ENCODE measurements at places on chromosomes 5 and 9.

GRCh38 chr9:79559495-79560181, 12.1 kb upstream of the TLE4 start:
- DNase-seq: no peak

DNA sequence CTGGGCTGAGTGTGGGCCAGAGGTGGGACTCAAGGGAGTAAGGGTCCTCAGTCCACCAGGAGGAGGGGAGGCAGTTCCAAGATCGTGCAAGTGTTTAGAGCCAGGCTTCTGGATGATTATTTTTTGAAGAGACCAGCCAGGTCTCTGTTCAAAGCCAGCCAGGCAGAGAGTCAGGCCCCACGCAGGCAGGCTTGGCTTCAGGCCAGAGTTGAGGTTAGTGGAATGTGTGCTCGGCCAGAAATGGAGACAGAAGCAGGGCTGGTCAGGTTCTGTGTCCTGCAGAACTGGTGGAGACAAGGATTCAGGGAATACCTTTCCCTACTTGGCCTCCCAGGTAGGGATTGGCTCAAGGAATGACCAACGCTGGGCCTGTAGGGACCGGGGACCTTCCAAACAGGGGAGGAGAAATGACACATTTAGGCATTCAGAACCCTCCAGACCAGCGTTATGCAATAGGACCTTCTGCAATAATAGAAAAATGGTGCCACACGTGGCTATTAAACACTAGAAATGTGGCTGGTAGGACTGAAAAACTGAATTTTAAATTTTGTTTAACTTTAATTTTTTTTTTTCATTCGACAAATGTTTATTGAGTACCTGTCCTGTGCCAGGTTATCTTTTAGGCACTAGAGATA, 106.2 kb downstream of the CMYA5 start:
- DNase-seq: no peak

- DNase-seq: no peak
Observed at GRCh38 chr9:81108391-81108790, 581.0 kb downstream of the TLE1 start.

DNA sequence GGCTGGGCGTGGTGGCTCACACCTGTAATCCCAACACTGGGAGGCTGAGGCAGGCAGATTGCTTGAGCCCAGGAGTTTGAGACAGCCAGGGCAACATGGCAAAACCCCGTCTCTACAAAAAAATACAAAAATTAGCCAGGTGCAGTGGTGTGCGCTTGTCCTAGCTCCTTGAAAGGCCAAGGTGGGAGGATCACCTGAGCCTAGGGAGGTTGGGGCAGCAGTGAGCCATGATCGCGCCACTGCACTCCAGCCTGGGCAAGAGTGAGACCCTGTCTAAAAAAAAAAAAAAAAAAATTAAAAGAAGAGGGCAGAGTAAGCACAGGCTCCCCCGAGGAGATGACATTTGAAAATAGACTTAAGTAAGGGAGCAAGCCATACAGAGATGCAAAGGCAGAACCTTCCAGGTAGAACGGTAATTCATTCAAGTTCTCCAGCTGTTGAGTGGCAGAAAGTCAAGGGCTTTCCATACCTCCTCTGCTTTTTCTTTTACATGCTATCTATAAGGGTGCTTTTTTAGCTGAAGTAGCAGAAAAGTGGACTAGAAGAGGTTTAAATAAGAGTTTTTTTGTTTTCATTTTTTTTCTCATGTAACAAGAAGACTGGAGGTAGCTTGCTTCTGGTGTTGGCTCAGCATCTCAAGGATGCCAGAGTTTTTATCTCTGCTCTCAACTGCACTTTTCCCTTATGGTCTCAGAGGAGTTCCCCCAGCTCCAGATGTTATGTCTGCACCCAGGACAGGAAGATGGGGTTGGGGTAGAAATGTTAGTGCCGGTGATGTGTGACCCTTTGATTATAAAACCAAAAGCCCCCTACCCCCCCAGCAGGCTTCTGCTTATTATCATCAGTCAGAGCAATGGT, 40.8 kb downstream of the ERGIC1 start:
- no peak for DNase-seq

GRCh38 chr5:7364226-7364875, 31.6 kb upstream of the ADCY2 start:
- no peak for DNase-seq

GRCh38 chr9:14251154-14252071, 62.5 kb downstream of the NFIB start:
- DNase-seq: no peak

- no peak for DNase-seq
Observed at GRCh38 chr5:127299678-127300077, 9.1 kb downstream of the MEGF10 start.

DNA sequence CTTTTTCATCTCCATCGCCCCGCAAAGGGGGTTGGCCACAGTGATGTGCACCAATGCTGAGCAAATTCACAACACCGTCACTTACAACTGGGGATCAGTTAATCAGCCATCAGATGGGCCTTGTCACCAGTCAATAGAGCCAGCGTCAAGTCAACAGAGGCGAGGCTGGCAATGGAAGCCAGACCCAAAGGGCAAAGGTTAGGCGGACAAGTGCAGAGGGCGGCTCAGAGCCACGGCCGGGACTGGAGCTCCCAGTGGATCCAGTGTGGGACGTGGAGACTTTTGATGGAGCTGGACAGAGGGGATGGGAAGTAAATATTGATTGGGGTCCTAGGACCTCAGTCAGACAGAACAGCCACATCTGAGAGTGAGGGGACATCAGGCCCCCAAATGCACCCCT, 45.7 kb downstream of the DUSP1 start:
- no peak for DNase-seq

DNA sequence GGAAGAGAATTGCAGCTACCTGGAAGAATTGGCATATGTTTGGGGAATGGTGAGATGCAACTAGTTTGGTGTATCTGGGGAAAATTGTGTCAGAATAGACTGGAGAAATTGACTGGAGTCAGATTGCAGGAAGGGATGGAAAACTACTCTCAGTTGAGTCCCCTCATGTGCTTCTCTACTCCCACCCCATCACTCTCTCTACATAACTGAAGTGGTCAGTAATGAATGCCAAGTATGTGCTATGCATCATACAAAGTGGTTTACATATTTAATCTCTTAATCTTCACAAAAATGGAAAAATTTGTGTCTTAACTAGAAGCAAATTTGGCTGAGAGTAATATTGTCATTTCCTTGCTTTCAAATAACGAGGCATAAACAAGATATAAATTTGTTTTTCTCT, 146.4 kb upstream of the TNC start:
- DNase-seq: no peak

- DNase-seq: no peak
Observed at GRCh38 chr5:123543438-123543837, 31.5 kb downstream of the CSNK1G3 start.

- no peak for DNase-seq
Observed at GRCh38 chr9:72464857-72465592, 56.4 kb upstream of the TMC1 start.

DNA sequence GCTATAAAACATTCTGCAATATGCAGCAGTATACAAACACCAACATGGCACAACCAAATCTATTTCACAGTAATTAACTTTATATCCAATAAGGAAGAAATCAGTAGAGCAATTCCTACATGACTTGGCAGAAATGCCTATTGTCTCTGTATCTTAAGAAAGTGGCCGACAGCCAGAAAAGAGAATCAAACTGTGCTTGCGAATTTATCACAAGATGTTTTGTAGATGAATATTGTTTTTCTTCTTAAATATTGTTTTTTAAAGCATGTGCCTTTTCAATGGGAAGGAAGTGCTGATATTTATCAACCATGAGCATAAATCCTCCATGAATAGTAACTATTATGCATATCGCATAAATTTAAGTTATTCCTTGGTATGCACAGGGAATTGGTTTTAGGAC, 501.7 kb upstream of the DMAC1 start:
- no peak for DNase-seq

- DNase-seq: no peak
Observed at GRCh38 chr9:87710443-87710842, 15.5 kb upstream of the CTSL start.

DNA sequence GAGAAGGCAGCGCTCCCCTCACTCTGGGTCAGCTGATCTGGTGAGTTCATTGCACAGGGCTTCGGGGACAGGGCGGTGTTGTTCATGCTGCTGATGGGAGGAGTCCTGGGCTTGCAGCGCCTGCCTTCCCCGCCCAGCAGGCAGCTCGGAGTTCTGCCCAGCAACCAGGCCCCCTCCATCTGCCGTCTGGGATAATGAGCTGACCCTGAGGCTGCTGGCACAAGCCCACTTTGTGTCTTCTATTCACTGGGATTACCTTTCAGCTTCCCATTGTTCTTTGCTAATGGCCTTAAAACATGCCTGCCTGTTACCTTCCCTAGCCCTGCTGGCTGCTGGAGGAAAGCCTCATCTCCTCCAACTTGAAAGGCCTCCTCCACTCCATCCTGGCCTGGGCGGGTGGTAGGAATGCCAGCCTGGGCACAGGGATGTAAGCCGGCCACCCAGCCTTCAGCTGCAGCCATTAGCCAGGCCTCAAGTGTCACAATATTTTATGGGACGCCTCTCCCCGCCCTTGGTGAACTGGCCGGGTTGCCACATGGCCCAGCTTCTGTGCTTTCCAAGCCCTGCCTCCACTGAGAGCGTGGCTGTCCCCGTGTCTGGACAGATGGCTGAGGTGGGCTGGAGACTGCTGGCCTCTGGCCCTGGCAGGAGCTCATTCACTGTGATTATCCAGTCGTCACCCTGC, 70.4 kb downstream of the GADD45G start:
- peak; percentile 12 for DNase-seq

GRCh38 chr5:129460672-129460935, 506 bp downstream of the ADAMTS19 start:
- no peak for DNase-seq

DNA sequence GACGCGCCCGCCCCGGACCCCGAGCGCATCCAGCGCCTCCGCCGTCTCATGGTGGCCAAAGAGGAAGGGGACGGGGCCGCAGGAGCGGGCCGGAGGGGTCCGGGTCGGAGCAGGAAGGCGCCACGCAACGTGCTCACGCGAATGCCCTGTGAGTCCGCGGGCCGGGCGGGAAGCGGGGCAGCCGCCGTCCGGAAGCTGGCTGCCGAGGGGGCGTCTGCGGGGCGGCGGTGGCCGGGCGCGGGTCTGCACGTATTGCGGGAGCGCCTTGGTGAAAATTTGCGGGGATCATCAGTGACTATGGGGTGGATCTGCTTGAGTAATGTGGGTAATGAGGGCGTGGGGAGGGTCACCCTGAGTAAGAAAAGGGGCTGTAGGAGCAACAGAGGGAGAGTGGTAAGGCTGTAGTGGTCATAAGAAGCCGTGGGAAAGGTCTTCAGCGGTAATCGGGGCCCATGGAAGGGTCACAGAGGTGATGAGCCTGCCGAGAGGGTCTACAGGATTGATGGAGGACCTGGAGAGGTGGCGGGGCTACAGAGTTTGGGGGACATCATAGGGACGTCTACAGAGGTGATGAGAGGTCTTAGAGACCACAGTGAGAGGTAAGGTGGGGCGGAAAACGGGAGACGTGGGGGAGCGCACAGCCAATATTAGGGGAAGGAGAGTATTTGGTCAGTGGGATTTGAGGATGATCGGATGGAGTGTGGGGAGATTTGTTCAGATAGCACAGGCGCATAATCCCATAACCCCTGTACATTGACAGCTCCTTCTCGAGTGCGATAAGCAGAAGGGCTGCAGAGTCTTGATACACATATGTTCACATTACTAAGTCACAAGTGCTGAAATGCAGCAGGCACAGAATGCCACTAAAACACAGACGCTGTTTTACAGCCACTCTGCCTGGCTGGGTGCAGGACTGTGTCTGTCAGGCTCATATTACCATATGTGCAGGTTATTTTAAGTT, 819 bp downstream of the LSM11 start:
- no peak for DNase-seq

GRCh38 chr9:136053757-136054142, 41.3 kb downstream of the NACC2 start:
- DNase-seq: no peak

DNA sequence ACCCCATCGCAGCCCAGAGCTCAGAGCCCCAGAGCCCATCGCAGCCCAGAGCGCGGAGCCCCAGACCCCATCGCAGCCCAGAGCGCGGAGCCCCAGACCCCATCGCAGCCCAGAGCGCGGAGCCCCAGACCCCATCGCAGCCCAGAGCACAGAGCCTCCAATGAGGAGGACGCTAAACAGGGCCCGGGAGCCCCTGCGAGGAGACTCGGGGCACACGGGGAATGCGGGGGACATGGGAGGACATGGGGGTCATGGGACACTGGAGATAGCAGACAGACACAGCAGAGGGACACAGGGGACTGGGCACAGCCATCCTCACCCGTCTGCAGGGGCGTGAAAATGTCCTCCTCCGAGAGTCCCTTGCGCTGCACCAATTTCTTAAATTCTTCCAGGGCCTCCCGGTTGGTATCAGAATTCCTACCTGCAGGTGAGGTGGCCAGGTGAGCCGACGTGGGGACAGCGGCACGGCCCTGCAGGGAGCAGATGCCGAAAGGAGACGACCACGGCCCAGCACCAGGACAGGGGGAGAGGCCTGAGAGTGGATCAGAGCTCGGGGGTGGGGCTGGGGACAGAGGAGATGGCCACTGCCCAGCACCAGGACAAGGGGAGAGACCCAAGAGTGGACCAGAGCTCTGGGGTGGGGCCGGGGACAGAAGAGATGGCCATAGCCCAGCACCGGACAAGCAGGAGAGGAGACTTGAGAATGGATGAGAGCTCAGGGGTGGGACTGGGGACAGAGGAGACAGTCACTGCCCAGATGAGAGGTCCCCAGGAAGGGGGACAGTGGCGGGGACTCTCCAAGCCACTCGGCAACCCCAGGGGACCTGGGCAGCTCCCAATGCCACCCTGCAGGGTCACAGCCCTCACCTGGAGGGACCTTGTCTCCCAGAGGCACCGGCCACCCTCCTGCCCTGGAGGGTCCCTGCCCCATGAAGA, 2.8 kb downstream of the OBP2B start:
- no peak for DNase-seq

DNA sequence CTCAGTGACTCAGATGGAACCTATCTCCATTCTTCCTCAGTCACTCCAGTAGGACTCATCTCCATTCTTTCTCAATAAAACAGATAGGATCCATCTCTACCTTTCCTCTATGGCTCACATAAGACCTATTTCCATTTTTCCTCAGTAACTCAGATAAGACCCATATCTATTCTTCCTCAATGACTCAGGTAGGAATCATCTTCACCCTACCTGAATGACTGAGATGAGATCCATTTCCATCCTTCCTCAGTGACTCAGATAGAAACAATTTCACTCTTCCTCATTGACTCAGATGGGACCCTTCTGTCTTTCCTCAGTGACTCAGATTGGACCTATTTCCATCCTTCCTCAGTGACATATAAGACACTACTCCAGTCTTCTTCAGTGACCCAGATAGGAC, 165.1 kb downstream of the FBXO4 start:
- no peak for DNase-seq
